ENCODE measurements at places on chromosomes 6 and 20.

GRCh38 chr20:10802236-10802635 lies 128.4 kb upstream of the JAG1 start:
- DNase-seq, result no peak

GRCh38 chr6:14520029-14520428 lies 402.5 kb downstream of the CD83 start:
- no peak for DNase-seq

DNA sequence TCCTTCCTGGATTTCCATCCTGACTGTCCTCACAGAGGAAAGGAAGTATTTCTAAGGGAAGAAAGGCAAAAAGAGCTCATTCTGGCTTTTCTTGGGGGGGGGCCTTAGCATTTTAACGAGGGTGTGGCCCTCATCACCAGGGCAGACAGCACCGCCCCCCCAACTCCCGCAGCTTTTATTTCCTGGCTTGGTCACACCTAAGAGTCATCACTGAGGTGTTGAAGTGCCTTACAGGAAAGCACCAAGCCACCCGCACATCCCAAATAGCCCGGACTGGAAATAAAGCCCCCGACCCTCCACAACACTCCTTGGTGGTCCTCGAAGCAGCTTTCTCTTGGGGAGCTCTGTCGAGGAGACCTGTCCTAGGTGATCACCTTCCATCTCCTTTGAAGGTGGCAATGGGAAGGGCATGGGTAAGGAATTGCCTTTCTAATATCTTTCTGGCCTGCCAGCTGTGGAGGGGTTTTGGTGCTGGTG lies 1.3 kb downstream of the PTK7 start:
- DNase-seq, result no peak

GRCh38 chr6:45450132-45450531 lies 72.4 kb upstream of the SUPT3H start:
- no peak for DNase-seq

GRCh38 chr20:42027746-42028268 lies 409.6 kb upstream of the CHD6 start:
- DNase-seq, result no peak

DNA sequence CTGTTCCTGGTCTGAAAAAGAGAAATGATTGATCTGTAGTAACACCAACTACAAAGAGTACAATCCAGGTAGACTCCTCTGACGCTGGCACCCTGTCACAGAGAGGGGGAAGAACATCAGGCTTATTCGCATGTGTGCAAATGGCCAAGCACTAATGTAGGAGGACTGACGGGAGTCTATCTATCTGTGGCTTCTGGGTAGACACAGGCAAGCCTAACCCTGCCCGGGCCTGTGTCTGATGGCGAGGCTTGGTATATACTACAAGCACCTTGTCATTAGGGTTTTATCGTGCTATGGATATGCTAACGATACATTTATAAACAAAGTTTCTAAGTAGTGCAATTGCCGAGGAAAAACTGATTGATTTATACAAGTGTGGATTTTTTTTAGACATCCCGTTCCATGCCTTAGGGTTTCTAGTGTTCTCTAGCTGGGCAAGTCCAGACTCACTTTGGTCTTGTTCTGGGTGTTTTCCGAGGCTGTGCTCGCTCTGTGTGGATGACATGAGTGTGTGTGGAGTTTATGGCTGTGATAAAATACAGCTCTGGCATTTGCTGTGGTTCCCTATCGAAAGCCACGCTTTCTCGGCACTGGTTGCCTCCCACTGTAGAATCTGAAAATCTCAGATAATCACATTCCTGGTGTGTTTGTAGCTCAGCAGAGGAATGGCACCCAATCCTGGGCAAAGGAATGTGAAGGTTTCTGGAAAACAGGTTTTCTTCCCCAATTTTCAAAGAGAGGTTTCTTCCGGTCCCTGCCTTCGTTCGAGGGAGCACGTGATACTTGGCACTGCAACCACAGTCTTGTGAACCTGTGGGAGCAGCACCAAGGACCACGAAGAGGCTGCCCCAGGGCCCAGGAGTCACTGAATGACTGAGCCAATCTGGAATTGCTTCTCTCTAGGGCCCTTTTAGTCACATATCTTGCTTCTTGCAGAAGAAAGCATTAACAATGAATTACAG lies 67.5 kb upstream of the EDN1 start:
- DNase-seq, result no peak

- no peak for DNase-seq
Measured at GRCh38 chr6:43575105-43575771, 600 bp downstream of the XPO5 start.

DNA sequence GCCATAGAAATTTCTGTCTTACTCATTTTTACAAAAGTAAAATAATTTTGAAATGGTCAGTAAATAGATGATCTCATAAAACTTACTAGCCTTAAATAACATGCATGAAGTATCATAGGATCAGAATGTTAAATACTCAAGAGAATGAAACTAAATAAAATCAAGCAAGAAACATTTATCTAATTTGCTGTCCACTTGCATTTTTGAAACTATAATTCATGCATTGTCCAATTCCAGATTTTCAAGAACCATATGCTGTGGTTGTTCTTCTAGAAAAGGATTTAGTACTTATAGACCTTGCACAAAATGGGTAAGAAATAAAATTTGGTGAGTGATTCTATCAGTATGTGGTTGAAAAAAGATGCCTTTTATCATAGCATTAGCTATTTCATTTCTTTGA lies 107.0 kb downstream of the STXBP5 start:
- DNase-seq, result no peak
